ENCODE measurements at places on chromosomes 4 and X.

DNA sequence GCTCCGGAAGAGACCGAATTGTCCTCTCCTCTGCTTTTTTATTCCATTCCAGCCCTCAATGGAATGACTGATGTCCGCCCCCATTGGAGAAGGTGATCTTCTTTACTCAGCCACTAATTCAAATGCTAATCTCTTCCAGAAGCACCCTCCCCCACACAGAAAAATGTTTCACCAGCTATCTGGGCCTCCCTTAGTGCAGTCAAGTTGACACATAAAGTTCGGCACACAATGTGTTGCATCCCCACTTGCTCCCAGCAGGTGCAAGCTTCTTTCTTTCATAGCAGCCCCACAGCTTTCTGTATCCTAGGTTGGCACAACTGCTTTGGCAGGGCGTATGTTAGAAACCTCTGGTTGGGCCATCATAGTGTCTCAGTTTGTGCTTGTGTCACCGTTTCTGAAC, 73.3 kb upstream of the TLR3 start:
- DNase-seq: no peak

GRCh38 chrX:2492531-2493218, 8.1 kb downstream of the DHRSX start:
- no peak for DNase-seq

DNA sequence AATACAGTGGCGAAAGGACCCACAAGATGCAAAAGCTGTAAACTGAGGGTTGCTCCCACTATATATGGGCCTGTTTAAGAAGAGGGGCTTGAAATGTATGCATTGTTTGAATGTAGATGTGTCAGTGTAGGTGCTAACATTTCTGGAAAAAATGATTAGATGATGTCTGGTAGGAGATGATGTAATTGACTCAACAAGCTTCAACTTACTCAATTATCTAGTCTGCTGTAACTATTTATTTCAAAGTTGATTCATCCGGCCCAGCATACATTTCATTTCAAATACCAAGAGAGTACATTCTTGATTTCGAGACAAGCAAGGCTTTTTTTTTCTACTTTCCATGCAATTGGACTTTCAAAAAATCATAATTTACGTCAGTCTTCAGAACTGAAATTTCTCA, 9.3 kb upstream of the ENAM start:
- DNase-seq: no peak

- no peak for DNase-seq
These were observed 81.9 kb downstream of the AFF2 start for GRCh38 chrX:148582353-148582752.

- no peak for DNase-seq
These were observed 40.2 kb upstream of the TMEM154 start for GRCh38 chr4:152719801-152720556.

DNA sequence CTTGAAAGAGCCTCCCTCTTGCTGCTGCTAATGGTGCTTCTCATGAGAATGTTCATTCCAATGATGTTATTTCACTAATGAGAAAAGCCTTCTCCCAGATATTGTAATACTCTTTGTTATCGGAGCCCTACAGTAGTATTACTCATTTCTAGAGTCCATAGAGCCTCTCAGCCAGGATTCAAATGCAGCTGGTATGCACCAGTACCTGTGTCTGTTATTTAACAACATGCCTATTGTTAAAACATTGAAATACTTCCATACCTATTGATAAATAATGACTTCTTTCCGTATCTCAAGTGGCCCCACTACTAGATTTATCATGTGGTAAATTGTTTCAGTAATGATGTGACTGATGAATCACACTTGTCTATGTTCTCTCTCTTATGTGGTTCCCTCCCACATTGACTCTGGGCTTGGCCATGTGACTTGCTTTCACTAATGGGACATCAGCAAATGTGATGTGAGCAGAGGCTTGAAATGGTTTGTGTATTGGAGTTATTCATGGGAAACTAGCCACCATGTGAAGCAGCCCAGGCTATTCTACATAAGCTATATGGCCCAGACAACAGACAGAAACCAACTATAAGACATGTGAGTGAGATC, 207.6 kb downstream of the THOC2 start:
- peak; percentile 38 for DNase-seq

- no peak for DNase-seq
These were observed 27.9 kb upstream of the NFXL1 start for GRCh38 chr4:47942081-47942819.

GRCh38 chr4:104446431-104447278, 48.0 kb downstream of the CXXC4 start:
- no peak for DNase-seq

GRCh38 chr4:181688432-181688831, 554.8 kb upstream of the TENM3 start:
- DNase-seq: peak; percentile 90

GRCh38 chr4:5368426-5368825, 317.1 kb downstream of the STK32B start:
- DNase-seq: no peak

- no peak for DNase-seq
These were observed 134.3 kb upstream of the VCX2 start for GRCh38 chrX:8305350-8305749.

DNA sequence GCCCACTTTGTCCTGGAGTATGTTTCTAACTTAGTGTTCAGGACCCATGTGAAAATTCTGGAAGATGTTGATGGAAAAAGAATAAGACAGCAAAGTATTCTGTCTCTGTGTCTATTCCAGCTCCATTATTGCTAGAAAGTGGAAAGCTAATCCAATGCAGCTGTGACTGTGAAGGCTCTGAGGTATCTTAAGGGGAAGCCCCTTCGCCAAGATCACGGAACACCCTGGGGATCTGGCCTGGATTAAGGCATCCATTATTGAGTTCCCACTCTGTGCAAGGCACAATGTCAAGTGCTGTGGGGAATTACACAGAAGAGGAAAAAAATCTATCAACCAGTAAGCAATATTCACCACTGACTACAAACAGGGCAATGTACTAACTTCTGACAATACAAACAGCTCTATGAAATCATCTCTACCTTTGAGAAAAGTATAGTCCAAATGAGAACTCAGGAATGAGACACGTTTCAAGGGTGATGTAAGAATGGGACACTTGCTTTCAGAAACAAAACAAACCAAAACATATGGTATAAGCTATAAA, 222.1 kb downstream of the LDB2 start:
- no peak for DNase-seq

DNA sequence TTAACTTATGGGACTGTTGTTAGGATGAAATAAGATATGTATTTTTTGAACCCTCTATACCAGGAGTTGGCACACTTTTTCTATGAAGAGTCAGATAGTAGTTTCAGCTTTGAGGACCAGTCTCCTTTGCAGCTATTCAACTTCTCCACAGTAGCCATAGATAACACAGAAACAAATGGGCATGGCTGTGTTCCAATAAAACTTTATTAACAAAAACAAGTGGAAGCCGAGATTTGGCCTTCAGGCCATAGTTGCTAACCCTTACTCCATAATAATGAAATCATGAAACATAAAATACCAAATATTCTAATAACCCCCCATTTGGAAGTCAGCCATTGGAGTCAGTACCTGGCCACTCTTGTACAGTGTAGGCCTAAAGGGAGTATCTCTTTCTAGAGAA, 30.6 kb downstream of the ARX start:
- DNase-seq: no peak
